ENCODE measurements at places on chromosomes 1 and 21.

- DNase-seq = no peak
Measured at GRCh38 chr1:43235451-43236121, 34.2 kb upstream of the TMEM125 start.

GRCh38 chr1:215987092-215987875 is 420.2 kb downstream of the KCTD3 start:
- no peak for DNase-seq

- no peak for DNase-seq
Measured at GRCh38 chr1:70483342-70483741, 72.3 kb downstream of the CTH start.

GRCh38 chr1:15703562-15703961 is 19.4 kb downstream of the PLEKHM2 start:
- peak; percentile 96 for DNase-seq

GRCh38 chr1:182340233-182341058 is 51.1 kb downstream of the GLUL start:
- DNase-seq = no peak

- peak; percentile 28 for DNase-seq
Measured at GRCh38 chr1:32701421-32701911, 1.1 kb downstream of the SYNC start.

DNA sequence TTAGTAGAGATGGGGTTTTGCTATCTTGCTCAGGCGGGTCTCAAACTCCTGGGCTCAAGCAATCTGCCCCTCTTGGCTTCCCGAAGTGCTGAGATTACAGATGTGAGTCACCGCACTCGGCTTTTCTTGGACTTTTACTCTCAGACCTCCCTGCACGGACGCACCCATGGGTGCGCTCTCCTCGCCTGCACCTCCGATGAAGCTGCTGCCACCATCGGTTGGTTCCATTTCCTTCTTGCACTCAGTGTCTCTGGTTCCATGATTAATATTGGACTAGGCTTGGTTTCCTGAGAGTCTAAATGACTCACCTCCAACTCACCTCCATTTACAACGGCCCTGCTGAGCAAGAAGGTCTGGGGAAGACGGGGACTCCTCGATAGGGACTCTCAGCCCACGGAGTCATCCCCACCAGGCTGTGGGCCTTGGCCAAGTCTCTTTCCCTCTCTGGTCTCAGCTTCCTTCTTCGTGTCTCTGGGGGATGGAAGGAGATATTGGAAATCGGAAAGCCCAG is 6.7 kb upstream of the TNFRSF8 start:
- no peak for DNase-seq

- DNase-seq = no peak
Measured at GRCh38 chr1:7060745-7061144, 275.5 kb downstream of the CAMTA1 start.

DNA sequence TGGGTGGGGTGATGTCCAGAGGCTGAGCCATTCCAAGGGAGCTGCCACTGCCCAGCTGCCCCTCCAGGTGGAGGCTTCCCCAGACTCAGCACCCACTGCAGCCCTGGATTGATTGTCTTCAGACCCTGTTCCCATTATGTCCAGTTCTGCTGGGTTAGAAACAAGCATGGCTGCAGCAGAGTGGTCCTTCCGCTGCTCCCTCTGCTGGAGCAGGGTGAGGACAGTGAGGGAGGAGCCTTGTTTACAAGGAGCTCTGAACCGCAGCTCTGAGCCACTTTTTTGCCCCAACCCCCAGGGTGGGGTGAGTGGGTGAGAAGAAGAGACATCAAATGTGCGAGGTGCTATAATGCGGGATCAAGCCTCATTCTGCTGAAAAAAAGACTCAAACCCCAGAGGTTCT is 2.3 kb downstream of the TNNT2 start:
- DNase-seq = no peak

- peak; percentile 55 for DNase-seq
Measured at GRCh38 chr1:21295002-21295401, 4.7 kb upstream of the ECE1 start.

DNA sequence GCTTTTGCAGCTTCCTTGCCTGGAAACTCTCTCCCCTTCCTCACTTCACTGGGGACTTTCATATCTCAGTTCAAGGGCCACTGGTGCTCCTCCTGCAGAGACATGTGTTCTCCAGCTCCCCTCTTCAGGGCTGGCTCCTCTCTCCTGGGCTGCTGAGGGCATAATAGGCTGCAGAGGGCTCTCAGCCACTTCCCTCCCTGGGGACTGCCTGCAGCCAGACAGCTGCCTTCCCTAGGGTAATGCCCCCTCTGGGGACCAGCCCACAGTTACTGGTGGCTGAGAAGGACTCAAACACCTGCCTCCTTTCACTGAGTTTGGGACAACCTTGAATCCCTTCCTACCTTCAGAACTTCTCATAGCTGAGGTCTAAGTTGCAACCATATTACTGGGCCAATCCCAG is 104.8 kb upstream of the POU3F1 start:
- DNase-seq = no peak

DNA sequence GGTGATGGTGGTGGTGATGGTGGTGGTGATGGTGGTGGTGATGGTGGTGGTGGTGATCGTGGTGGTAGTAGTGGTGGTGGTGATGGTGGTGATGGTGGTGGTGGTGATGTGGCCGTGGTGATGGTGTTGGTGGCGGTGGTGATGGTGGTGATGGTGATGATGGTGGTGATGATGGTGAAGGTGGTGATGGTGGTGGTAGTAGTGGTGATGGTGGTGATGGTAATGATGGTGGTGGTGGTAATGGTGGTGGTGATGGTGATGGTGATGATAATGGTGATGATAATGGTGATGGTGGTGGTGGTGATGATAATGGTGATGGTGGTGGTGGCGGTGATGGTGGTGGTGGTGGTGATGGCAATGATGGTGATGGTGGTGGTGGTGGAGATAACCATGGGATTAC is 6.8 kb upstream of the COL6A2 start:
- no peak for DNase-seq

DNA sequence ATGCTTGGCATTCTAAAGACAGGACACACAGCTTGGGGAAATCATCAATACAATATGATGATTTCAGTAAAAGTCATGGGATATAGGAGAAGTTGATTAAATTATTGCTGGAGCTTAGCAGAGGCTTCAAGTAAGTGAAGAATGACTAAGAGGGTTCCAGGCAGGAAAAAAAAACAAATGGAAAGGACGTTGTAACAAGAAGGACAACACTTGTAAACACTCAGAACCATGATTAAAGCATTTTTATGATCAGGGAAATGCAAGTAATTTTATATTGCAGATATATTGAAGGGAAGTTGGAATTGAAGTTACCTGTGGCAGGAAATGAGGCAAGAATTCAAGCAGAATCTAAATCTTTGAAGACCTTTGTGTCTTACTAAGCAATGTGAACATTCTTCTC is 602.7 kb upstream of the NEGR1 start:
- no peak for DNase-seq

GRCh38 chr1:83850834-83851233 is 148.1 kb downstream of the TTLL7 start:
- no peak for DNase-seq

DNA sequence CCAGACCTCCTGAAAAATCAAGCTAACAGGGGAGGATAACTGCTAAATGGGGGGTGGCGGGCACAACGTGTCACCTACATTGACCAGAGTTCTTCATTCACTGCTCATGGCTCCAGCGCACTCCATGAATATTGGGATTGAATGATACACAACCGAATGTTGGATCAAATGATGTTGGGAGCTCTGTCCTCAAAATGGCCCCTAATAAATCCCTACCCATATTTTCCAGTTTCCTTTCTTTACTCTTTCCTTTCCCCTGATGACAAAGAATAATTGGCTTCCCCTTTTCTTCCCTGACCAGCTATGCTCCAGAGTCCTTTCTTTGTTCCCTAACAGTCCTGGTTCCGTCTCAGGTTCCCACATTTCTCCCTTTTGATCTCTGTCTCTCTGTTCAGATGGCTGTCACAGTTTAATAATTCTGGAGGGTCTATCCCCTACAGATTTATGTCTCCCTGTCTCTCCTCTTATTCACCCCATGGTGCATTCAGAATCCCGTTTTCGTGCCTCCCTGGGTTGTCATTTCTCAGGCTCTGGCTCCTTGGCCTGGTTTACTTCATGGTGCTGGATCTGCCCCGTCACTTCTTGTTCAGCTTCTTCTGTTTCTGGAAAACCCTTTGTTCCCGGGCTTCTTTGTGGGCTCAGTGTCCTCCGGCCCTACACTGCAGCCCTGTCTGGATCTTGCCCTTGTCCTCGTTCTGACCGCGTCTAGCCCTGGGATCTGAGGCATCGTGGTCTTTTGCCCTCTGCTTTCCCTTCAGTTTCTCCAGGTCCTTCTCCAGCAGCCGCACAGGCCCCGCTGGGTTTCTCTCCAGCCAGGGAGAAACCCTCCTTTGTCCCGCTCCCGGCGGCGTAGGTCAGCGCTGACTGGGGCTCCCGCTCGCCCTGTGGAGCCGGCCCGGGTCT is 78.3 kb downstream of the NDUFS5 start:
- peak; percentile 46 for DNase-seq

GRCh38 chr1:68454534-68454933 is 4.8 kb upstream of the RPE65 start:
- DNase-seq = no peak

DNA sequence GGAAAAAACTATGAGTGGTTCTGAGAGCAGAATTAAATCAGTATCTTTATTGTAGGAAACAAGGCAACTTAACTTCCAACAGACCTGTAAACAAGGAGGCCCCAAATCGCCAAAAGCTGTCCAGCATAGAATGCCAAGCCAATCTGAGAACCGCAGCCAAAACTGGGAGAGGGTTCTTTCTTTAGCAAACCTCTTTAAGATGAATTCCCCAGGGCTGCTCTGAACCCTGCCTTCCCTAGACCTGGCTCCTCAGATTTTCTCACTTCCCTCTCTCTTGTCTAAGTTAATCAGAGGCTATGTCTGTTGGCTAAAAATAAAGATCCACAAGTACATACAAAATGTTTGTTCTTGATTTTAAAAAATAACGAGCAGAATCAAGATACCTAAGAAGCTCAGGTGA is 141.4 kb downstream of the SMYD3 start:
- no peak for DNase-seq

DNA sequence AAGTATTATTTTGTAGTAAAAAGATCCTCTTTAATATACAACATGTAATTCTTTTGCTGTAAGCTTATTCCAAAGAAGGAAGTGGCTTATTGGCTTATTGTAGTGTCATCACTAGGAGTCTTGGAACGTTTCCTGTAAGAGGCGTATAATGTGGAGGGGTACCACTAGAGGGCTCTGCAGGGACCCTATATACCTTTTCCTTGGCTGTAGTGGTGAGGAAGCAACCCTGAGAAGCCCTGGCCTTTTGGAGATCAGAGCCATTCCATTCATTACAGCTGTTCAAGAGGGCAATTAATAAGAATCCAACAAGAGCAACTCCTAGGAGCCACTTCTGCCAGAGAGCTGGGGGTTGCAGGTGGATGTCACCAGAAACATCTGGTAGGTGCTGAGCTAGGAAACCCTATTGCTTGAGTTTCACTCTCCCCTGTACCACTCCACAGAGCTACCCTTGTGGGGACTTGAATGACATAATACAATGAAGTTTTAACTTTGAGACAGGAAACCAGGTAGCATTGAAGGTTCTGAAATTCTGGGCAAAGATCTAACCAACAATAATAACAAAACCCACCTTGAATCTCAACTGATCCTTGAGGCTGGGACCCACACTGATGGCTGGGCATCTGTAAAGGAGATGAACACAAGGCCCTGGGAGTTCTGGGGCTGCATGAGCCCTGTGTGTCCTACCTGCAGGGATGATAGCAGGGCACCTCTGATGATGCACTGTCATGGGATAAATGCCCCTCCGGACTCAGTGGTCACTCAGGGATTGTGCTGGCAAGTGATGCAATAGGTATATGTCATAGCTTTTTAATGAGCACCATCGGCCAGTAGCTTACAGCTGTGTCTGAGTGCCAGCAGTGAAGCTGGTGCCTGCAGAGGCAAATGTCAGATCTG is 160.2 kb upstream of the COA6 start:
- DNase-seq = peak; percentile 12

GRCh38 chr1:173269490-173270230 is 62.5 kb upstream of the TNFSF4 start:
- peak; percentile 99 for DNase-seq

DNA sequence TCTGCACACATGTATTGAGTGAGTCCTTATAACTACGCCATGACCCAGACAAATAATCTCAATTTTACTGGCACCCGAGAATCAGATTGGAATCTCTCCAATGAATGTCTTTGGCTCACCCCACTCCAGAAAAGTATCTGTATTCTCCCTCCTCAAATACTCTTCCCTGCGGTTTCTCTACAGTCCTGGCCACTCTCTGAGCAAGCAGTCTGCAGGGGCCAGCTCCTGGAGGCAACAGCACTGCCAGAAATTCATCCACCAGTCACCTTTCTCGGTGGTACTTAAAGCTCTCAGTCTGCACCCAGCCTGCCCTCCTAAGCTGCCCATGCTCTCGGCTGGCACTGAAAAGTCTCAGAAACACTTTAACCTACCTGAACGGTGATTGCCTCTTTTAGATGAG is 16.1 kb upstream of the LYST start:
- peak; percentile 61 for DNase-seq

DNA sequence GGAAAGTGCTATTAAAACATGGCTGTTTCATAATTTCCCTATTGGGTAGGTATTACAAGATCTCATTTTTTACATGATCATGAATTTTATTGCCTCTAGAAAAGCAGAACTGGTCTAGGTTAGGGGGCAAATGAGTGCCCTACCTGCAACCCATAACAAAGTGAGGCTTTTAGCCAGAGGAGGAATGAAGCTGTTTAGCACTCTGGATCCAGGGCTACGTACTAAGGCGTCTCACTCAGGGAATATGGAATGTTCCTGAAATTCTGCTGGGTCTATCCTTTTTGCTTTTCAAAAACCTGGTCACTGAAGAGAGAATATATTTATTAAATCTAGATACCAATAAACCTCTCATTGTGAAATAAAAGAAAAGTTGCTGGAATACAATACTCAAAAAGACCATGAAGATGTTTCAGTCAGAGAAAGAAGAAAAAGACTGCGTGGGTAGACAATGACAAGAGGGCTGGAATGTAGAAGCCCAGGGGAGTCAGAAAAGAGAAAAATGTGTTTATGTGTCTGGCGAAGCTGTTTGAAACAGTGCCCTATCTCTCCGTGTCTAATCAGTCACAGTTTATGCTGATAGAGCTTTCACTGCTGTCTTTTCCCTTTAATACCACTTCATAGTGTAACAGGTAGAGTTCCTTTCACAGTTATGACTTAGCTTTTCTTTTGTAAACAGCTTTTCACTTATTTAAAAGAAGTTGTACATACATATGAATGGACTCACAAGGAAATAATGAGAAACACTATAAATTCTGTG is 25.0 kb upstream of the SYDE2 start:
- DNase-seq = no peak

GRCh38 chr1:170721621-170722020 is 57.7 kb downstream of the PRRX1 start:
- DNase-seq = no peak

DNA sequence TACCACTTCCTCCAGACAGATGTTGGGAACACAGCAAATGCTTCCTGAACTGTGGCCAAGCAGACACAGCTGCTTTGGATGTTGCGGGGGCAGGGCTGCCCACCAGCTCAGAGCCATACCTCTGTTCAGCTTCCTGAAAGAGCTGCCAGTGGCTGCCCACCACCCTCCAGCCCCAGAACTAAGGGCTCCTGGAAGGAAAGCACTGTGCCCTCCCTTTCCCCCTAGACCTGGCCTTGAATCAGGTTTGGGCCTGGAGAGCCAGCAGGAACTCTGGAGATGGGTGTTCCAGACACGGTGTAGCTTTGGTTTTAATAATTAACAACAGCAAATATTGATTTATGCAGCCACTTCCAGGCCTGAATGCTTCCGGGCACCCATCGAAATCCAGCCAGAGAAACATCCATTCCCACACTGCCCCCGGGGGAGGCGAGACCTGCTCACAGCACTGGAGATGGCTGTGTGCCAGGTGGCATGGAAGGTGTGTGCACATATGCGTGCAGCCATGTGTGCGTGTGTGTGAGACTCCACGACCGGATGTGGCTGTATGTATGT is 45.7 kb downstream of the RAP1GAP start:
- DNase-seq = no peak

Measured in fibroblast of the aortic adventitia (primary cell).